ENCODE measurements at places on chromosomes 2 and 18.

DNA sequence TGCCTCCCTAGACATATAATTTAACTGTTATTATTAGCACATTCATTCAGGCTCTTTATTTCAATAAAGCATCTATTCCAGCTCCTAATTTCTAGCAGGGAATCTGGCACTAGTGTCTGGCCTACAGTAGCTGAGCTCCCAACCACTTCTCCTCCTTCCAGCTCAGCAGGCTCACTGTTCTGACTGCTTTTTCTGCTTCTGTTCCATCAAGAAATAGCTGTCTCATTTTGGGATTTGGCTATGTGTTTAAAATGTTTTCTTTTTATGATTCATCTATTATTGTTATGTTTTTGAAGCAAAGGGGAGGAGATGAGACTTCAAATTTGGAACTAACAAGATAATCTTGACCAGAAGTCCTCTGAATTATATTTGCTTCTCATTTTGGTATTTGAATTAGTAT, 172.7 kb upstream of the SMAD7 start:
- DNase-seq: no peak

DNA sequence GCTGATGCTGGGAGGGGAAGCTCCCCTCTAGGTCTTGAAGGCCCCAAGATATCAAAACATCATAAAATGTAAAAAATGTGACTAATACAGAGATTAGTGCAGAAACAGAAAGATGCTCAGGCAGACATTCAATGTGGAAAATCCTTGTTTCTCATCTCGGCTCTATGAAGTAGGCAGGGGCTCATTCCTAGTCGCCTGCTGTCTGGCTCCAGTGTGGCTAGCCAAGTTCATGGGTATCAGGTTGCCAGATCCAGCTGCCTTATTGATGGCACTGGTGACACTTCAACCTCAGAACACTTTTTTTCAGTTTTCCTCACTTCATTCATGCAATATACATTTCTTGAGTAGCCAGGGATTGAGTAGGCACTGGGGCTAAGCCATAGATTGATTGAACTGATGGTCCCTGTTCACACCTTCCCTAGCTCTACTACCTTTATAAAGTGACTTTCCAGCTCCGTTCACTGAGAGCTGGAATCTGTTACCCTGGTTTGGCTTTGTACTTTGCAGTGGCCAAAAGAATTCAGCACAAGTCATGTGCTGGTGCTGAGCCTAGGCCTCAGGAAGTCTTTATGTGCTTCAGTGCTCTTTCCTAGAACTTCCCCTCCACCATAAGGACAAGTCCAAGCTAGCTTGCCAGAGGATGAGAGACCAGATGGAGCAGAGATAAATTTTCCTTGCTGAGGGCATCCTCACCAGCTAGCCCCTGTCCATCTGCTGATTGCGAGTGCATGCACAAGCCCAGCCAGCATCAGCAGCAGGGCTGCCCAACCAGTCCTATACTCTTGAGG, 373.6 kb upstream of the ST6GAL2 start:
- no peak for DNase-seq

- DNase-seq: no peak
Measured at GRCh38 chr2:120955427-120955826, 219.8 kb downstream of the GLI2 start.

DNA sequence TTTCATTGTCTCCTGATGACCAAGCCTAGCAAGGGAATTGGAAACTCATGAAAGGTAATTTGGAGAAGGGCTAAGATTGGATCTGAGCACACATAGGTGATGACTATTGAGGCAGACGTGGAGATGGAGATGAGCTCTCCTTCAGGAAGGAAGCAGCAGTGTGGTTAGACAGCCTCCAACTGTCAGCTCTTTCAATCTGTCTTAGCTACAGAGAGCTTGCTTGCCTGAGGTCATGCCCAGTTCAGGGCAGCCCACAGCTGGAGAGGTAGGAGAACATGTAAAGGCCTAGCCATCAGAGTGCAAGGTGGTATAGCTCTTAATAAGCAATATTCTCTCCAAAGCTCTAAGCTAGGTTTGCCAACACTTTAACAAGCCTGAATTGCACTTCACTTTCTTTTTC, 79.2 kb downstream of the THSD7B start:
- DNase-seq: no peak

DNA sequence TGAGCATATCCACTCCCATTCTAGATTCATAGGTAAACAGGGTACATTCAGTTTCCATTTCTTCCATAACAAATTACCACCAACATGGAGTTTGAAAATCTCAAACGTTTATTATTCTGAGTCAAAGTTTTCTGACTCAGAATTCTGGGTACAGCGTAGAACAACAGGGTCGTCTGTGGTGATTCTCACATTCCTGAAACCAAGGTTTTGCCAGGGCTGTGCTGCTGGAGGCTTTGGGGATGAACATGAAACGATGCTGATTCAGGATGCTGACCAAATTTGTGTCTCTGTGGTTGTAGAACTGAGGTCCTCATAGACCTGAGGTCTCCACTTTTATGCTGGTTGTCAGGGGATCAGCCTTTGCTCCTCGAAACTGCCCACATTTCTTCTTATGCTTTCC, 255.7 kb downstream of the DSEL start:
- no peak for DNase-seq

- DNase-seq: no peak
Measured at GRCh38 chr2:776487-776886, 99.3 kb upstream of the TMEM18 start.

DNA sequence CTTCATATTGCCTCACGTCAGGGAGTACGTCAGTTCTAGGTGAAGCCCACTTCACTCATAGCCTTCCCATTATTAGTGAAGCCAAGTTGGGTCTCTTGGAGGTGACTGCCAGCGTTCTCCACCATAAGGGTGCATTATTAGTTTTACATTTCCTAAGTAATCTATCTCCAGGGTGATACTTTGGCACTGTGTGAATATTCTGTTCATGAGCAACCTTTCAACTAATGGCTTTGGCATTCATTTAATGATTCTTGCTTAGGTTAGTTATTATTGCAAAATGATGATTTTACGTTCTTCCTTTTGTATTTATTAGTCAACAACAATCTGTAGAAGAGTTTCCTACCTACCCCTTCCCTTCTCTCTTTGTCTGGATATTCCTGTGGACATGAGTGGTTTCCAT, 97.5 kb downstream of the MAP4K4 start:
- DNase-seq: no peak

- DNase-seq: no peak
Measured at GRCh38 chr18:59968583-59968982, 68.8 kb downstream of the PMAIP1 start.

DNA sequence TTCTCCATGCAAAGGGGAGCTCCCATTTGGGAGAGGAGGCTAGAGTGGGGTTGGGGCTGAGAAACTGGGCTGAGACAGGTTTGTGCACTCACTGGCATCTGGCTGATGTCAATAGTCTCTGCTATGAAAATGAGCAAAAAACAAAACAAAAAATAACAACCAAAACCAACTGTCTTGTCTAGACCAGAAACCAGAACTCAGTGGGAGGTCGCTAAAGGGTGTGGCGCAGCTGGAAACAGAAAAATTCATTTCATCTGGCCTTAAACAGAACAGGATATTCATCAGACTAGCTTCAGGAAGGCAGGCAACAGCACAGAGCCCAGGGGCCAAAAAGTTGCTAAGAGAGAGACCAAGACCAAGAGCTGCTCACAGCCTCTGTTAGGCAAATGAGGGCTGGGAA, 126.1 kb downstream of the THNSL2 start:
- DNase-seq: no peak

- no peak for DNase-seq
Measured at GRCh38 chr2:44326548-44327264, 34.6 kb downstream of the PREPL start.

GRCh38 chr2:127911737-127912136, 26.0 kb upstream of the AMMECR1L start:
- DNase-seq: no peak

- DNase-seq: no peak
Measured at GRCh38 chr2:135072125-135072997, 20.3 kb downstream of the RAB3GAP1 start.

DNA sequence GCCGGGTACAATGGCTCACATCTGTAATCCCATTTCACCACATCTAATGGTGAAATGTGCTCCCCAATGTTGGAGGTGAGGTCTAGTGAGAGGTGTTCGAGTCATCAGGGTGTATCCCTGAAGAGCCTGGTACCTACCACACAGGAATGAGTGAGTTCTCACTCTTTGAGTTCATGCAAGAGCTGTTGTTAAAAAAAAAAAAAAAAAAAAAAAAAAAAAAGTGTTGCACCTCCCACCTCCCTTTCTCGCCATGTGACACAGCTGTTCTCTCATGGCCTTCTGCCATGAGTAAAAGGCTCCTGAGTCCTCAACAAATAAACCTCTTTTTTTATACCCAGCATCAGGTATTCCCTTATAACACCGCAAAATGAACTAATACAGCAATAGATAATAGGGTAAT, 106.3 kb downstream of the C2orf74 start:
- no peak for DNase-seq

DNA sequence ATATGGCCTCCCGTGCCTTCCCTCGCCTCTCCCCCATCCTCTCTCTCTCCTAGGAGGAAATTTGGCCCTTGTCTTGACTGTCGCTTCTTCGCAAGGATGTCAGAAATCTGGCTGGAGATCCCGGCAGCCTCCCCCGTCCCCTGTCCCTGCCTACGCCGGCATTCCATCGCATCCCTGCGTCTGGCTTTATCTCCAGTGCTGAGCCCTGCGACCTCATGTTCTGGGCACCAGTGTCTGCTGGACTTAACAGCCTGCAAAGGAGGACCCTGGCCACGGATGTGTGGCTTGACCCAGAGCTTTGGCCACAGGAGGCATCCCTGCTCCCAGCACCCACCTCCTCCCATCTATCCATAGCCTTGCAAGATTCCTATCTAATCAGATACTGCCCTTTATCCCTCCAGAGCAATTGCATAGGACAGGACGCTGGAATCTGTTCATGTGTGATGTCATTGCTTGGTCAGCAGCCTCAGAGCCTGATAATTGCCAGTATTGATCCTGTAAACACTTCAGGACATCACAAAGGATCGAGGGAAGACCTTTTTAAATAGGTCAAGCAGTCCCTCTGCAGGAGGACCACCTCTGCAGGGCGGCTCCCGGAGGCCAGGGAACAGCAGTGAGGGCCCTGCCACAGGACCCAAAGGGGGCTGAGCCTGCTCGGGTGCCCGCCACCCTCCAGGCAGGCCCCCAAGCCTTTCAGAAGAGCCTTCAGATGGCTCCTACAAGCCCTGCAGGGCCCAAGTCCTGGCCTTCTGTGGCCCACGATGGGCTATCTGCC, 168.2 kb downstream of the TWIST2 start:
- DNase-seq: no peak

GRCh38 chr2:72971036-72971435, 53.7 kb downstream of the EMX1 start:
- DNase-seq: no peak

DNA sequence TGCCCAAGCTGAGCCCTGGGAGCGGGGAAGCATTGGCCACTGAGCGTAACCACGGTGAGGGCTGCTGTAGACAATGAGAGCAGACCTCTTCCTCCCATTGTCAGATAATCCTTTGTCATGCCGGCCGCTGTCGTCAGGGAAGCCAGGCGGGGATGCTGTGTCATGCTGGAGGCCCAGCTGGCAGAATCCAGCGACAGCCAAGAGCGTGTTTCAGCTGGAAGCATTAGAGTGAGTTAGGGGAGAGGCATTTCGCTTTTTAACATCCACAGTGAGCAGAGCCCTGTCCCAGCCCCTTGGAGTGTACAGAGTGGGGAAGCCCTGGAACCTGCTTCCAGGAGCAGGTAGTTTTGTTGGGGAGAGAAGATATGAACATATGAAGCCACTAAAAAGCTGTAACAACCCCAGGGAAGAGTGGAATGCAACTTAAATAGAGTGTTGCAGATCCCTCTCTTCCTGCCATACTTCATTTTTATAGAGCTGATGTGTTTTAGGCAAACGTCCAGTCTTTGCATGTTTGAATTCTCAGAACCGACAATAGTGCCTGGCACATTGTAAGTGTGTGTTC, 7.0 kb downstream of the CTIF start:
- DNase-seq: no peak

DNA sequence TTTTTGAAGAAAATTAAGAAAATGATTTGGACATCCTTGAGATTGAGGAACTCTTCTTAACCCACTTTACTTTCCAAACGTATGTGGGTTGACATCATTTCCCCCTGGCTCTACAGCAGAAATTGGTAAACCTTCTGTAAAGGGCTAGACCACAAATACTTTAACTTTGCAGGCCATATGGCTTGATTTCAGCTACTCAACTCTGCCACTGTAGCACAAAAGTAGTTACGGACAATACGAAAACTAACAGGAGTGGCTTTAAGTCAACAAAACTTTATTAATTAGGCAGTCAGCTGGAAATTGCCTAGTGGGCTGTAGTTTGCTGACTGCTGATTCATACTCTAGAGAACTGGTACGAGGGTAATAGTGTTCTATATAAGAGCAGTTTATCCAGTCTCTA, 83.2 kb upstream of the DTNB start:
- DNase-seq: no peak

- DNase-seq: no peak
Measured at GRCh38 chr2:152176113-152176714, 651 bp upstream of the STAM2 start.

DNA sequence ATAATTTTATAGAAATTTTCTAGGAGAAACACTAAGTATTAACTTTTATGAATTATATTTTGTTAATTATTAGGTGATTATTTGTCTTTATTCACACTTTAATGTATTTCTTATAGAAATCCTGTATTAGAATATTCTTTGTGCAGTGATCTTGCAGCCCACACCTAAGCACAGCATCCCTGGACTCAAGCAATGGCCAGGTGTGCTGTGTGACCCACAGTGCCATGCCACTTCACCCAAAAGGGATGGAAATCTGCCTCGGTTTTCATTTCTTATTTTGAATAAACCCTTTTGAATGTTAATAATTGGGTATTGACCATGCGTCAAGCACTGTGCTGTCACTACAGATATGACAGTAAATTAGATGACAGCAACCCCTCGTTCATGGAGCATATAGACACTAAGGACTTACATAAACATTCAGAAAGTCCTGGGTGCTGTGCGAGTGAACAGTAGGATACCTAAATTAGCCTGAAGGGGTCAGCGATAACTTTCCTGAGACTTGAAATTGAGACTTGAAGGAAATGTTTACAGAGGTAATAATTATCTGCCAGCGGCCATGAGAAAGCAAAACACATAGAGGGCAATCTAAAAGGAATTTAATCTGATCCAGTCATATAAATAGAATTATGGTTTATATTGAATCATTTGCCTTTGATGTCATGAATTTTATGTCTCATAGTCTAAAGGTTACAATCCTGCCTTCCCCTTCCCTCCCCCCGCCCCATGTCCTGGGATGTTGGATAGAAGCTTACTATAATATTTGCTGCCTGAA, 52.7 kb upstream of the CALCRL start:
- no peak for DNase-seq

GRCh38 chr2:238130696-238131628, 7.5 kb upstream of the KLHL30 start:
- DNase-seq: no peak

DNA sequence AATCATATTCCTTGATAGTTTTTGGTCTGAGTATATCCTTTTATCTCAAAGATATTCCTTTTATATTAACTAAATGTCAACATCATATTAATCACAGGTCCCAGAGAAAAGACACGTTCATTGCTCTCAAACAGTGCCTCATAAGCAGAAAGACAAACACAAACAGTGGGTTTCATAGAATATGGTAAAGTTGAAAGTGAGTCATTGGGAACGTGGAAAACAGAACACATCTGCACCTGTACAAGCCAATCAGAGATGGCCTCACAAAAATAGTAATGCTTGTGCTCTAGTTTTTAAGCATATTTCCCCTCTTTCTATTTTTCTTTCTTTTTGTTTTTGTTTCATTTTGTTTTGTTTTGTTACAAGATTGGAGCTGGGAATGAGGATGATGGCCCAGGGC, 328.4 kb upstream of the MAP2 start:
- DNase-seq: no peak

All from CD4-positive, alpha-beta T cell treated with Interleukin-1 beta for 1 hour (primary cell).